ENCODE measurements at places on chromosomes 2 and 18.
A peak's percentile ranks its signal among the peaks of the same experiment; 100 is the strongest.

- DNase-seq: no peak
Measured at GRCh38 chr18:46771141-46771540, 14.3 kb upstream of the ST8SIA5 start.

- DNase-seq: no peak
Measured at GRCh38 chr18:31192086-31192776, 29.6 kb upstream of the DSC1 start.

- DNase-seq: no peak
Measured at GRCh38 chr18:70758780-70759179, 469.9 kb downstream of the SOCS6 start.

- peak; percentile 81 for DNase-seq
Measured at GRCh38 chr2:47309952-47310800, 92.8 kb upstream of the MSH2 start.

DNA sequence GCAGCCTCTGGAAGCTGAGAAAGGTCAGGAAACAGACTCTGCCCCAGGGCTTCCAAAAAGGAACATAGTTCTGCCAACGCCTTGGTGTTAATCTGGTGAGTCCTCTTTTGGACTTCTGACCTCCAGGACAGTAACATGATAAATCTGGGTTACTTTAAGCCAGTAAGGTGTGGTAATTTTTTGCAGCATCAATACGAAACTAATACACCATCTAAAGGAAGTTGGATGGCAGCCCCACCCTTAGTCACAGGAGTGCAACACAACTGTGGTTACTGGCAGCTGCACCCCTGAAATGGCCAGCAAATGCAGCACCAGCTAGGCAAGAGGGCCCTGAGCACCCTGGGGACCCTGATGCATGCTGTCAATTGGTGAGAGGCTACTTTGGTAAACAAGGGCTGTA lies 25.8 kb downstream of the CREG2 start:
- no peak for DNase-seq

DNA sequence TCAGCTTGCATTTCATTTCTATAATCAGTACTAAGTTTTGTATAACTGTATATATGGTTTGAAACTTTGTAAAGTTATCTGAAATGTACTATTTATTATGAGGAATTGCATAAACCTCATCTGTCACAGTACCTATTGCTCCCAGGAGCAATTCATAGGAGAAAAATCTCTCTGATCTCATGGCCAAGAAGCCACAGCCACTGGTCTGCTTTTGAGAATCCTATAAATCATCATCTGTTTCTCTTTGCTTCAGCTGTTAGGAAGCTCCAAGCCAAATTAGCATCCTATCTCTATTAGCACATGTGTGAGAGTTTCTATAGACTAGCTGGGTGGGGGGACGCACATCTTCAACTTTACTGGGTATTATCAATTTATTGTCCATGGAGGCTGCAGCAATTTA lies 210.3 kb downstream of the CYP26B1 start:
- DNase-seq: no peak

GRCh38 chr2:54646170-54646927 lies 77.1 kb upstream of the EML6 start:
- DNase-seq: no peak

DNA sequence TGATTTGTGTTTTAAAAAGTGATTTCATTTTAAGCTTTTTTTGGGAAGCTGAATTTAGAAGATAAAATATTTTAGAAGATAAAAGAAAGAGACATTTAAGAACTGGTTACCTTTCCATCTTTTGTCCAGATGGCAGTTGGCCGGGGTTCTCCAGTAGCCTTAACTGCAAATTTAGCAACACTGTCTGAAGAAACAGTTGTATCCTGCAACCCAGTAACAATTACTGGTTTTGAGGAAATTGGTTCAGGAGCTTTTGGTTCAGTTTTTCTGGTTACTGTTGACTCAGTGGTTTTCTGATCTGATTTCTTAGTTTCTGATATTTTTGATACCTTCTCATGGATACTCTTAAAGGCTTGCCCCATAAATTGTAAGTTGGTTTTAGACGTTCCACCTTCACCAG lies 49.9 kb downstream of the PLEKHA3 start:
- DNase-seq: peak; percentile 66

- no peak for DNase-seq
Measured at GRCh38 chr18:33575451-33575850, 2.6 kb upstream of the ASXL3 start.

GRCh38 chr2:211748339-211748738 lies 790.3 kb downstream of the ERBB4 start:
- no peak for DNase-seq

GRCh38 chr2:165909466-165909865 lies 44.1 kb downstream of the TTC21B start:
- DNase-seq: no peak

- no peak for DNase-seq
Measured at GRCh38 chr18:32509111-32509510, 38.4 kb upstream of the GAREM1 start.
